Stimulated activated CD4-positive, alpha-beta T cell treated with anti-CD3 and anti-CD28 coated beads, Interleukin-12 subunit alpha, Interleukin-12 subunit beta, amount 100 ng/mL, for 24 hours (primary cell): ENCODE measurements at places on chromosomes 7 and 10.

DNA sequence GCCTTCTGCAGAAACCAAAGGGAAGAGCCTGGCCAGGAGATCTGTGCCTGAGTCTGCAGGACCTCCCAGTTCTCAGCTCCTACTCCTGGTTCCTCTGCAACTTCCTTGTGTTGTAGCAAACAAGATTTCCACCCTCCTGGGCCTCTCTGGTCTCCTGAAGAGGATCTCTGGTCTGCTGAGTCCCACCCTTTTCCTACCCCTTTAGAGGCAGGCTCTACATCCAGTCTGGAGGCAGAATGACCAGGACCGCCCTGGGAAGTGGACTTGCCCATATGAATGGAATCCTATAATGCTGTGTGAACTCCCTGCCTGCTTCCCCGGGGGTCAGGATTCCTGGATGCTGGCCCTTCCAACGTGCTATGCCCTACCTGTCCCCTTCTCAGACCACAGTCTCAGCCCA lies 3.2 kb downstream of the DENND2A start:
- DNase-seq: no peak

DNA sequence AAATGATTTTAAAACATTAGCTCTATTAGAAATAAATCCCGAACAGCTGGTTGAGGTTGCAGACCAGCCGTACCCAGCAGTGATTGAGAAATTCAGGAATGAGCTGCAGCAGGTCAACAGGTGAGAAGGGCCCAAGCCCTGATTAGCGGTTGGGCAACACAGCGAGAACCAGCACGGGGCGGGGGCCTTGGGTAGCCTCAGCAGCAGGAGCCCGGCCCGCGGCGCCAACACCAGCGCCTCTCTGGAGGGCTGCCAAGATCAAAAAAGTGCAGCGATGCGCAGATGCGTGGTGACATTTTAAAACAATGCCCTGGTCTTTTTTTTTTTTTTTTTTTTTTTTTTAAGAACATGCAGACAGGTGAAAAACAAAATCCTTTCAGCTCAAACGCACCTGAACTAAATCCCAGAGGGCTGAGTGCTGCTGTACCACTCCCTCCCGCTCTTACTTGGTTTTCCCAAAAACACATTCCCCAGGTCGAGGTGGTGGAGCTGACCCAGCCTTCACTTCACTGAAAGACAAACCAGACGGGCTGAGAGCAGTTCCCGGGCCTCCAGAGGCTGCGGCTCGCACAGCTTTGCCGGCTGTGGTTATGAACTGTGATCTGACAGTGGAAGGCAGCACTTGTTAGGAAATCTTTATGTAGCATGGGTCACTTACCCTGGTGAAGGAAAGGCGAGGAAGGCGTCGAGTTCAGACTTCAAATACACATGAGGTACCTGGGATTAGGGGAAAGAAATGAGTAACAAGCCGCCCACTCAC lies 579.4 kb downstream of the SDK1 start:
- no peak for DNase-seq

GRCh38 chr7:30996883-30997282 lies 33.1 kb downstream of the GHRHR start:
- DNase-seq: no peak

DNA sequence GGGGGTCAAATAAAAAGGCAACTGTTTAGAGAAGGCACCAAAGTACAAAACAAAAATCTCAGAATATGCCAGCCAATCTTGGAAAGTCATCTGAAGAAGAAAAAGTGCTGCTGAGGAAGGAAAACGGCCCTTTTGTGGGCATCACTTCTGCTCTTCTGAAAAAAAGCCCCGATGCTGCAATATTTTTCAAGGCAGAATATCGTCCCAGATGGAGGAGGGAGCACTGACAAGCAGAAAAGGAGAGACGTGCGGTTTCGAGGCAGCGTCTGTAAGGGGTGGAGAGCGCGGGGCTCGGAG lies 959 bp upstream of the ATRNL1 start:
- DNase-seq: no peak

GRCh38 chr10:99775850-99776249 lies 6.6 kb upstream of the ABCC2 start:
- no peak for DNase-seq

DNA sequence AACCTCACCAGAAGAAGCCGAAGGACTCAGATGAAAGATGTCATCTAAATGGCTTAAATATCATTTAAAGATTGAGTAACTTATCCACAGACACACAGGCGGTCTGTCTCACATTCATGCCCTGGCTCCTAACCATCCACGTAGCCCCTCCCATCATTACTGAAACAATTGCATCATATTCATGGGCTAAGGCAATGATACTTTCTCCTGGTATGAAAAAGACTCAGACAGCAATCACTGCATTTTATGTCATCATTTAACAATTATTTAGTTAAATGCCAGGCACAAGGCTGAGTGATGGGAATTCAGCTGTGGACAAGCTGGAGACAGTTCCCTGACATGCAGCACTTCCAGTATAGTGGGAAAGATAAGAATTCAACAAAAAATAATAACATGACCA lies 11.2 kb upstream of the TECTB start:
- no peak for DNase-seq

- DNase-seq: no peak
Observed at GRCh38 chr7:155166673-155167370, 96.7 kb downstream of the HTR5A start.

DNA sequence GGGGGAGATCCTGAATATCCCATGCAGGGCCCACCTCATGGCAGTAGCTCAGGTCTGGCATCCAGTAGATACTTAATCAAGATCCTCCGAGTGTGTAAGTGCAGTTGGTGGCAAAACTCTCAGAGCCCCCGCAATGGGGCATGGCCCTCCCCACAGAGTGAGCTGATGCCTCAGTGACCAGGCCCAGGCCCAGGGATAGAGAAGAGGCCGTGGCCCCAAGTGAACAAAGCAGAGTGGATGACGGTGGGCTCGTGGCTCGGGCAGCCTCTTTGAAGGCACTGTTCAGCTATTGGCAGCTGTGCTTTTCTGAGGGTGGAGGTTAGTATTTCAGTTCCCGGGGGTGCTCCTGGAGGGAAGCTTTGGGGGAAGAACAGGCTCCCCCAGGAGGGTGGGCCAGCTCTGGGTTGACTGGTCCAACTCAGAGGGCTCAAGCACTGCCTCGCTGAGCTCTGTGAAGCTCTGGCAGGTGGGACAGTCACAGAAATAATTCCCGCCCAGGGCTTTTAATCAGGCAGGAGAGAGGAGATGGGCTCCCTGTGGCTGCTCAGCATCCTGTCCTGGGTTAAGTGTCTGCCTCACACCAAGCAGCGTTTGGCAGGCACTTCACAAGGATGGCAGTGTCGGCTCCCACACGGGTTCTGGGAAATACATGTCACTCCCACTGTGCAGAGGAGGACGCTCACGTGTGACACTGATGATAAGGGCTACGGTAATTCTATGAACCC lies 583.6 kb downstream of the TCERG1L start:
- DNase-seq: no peak

DNA sequence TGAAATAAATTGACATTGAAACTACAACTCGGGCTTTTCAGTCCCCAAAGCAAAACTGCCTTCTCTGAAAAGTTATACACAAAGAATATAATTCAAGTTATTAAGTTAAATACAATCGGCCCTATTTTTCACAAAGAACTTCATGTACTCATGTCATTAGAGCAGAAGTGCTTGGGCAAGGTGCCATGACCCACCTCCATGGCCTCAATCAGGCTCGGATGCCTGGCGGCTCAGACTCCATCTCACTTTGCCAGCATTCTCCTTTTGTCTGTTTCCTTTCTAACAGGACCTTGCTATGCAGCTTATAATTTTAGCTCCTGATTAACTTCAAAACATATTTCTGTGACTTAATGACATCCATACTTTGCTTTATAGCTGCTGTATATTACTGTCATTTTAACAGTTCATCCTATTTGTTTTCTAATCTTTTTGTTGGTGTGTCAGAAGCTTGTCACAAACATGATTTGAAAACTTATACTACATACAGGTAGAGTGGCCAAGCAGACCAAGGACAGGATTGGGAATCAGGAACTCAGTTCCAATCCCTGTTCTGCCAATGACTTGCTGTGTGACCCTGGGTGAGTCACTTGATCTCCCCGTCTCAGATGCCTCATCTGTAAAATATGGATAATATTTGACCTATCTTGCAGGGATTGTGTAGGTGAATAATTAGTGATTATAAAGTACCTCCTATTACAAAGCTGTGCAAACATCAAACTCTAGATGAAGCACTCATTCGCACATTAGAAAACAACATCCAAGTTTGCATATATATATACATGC lies 60.8 kb upstream of the ITGA8 start:
- no peak for DNase-seq

GRCh38 chr7:157005456-157006204 lies 4.8 kb downstream of the MNX1 start:
- DNase-seq: no peak

DNA sequence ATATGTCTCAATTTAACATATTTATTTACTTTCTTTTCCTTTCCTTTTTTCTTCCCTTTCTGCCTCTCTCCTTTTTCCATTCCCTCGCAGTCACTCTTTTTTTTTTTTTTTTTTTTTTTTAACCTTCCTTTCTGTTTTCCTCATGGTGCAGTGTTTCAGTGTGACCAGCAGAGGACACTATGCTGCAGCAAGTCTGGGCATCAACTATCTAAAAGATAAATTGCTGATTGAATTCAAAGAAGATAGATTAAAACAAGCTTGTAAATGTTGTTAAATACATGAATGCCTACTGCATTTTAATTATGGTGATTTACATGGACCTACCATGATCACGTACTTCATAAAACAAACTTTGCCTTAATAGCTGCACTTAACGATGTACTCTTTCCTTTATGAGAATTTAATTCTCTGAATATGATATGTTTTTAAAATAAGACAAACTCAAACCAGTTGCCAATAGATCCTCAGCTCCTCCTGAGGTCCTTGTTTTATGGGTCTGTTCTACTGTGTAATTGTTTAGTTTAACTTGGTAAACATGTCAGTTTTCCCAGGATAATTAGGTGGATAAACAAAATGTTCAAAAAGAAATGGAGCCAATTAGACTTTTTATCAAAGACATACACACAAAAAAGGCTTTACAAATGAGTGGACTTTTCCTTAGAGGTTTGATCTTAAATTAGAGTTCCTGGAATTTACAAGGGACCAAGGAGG lies 101.0 kb upstream of the AGR3 start:
- DNase-seq: peak; percentile 3

- no peak for DNase-seq
Observed at GRCh38 chr10:3881622-3882021, 96.6 kb upstream of the KLF6 start.

GRCh38 chr7:13047061-13047460 lies 359.6 kb downstream of the ARL4A start:
- no peak for DNase-seq

GRCh38 chr7:33716581-33717477 lies 188.5 kb upstream of the BMPER start:
- DNase-seq: no peak

- DNase-seq: no peak
Observed at GRCh38 chr7:129875745-129876411, 76.9 kb downstream of the UBE2H start.

DNA sequence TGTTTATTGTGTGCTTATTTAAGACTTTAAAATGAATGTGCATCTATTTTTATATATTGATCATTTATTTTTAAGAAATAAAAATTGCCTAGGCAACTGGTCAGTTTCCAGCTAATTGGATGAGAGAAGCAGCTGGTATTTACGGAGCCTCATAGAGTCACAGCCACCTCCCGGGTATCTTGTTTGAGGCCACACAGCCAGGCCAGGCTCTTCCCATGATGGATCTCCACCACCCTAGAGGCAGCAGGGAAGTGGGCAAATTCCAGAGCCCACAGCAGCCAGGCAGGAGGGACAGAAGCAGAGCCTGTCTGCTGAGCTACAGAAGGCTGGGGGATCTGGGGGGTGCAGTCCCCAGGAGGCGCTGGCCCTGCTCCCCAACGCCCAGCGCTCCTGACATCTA lies 61.6 kb downstream of the CLEC2L start:
- no peak for DNase-seq

- no peak for DNase-seq
Observed at GRCh38 chr7:131026297-131027000, 292.4 kb upstream of the KLF14 start.

- DNase-seq: peak; percentile 41
Observed at GRCh38 chr7:17144322-17144721, 154.1 kb upstream of the AHR start.

DNA sequence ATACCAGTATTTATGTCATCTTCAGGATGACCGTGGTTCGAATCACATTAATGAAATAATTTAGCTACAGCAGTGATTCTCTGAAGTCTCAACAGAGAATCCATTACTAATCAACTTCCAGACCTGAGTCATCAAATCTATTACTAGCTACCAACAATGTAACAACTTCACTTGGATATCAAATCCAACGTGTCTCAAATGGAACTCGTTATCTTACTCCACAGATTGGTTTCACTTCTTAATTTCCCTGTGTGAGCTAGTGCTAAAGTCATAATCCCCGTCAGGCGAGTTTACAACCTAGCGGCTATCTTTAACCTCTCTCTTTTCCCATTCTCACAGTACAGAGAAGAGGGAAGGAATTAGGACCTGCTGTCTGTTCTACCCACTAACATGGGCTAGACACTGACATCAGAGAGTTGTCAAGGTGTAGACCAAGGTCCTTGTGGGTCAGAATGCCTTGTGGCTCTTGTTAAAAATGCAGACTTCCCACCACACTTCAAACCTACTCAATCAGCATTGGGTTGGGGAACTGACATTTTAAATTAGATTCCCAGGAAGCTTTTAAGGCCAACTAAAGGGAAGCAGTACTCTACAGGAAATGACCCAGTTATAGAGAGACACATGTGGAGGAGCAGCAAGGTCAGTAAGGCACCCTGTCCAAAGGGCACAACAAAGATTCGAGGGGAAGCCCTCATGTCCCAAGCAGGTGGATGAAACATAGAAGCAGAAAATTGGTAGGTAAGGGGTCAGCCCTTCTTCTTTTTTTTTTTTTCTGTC lies 57.3 kb upstream of the GSAP start:
- DNase-seq: no peak
